ENCODE measurements at places on chromosomes 3 and 15.

DNA sequence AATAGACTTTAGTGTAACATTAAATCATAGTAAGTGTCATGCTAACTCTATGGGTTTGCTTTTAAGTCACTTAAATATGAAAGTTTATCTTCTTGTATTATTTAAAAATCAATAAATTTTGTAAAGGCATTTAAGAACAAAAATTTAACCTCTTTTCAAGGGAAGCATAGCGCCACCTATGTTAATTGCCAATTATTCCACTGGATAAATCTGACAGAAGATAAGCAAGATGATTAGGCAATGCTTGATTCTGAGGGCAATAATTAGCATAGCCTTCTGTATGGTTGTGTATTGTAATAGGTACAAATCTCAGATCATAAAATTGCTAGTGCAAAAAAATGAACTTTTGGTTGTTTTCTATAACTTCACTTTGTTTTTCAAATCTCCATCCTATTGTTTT lies 560.1 kb downstream of the GRM7 start:
- no peak for DNase-seq

DNA sequence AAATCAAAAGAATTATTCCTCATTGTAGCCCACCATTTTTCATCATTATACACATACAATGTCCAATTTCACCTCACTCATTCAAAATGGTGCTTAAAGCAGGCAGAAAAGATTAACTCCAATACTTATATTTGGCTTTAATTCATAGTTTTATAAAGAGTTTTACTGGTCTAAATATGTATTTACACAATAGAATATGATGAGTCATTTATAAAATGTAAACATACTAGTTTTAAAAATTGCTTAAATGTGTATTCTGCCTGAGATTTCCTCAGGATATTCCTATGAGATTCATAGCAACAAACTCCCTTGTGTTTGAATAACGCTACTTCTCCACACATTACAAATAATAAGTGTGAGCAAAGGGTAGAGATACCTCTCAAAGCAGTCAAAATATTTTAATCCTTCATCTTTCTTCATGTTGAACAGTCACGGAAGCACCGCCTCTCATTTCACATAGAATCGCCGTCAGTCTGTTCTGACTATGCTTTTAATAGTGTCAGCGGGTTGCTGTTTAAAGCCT lies 75.7 kb upstream of the GBE1 start:
- DNase-seq: no peak

DNA sequence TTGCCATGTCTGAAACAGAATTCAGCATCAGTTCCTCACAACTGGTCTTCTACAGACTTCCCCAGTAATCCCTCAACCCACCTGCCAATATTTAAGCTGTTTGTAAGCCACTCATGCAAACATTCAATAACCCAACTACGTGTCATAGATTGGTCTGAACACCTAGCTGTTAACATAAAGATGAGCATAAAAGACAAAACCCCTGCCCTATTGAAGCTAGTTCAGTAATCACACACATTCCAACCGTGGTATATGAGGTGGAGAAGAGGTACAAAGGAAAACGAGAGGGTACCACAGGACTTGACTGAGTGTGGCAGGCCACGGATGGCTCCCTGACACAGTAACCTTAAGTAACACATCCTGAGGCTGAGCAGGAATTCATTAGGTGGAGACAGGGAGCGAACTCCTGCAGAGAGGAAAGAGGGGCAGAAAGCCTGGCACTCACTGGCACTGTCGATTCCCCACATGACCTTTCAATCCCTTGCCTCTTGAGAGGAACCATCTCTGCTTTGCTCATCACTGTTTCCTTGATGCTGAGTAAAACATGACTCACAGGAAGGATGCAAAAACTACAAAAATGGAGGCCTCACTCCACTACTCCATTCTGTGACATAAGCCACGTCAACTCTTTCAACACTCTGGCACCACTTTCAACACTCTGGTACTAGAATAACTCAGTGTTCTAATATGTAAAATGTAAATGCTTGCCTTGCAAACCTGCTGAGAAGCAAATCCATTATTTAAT lies 31.3 kb downstream of the RPN1 start:
- DNase-seq: no peak

DNA sequence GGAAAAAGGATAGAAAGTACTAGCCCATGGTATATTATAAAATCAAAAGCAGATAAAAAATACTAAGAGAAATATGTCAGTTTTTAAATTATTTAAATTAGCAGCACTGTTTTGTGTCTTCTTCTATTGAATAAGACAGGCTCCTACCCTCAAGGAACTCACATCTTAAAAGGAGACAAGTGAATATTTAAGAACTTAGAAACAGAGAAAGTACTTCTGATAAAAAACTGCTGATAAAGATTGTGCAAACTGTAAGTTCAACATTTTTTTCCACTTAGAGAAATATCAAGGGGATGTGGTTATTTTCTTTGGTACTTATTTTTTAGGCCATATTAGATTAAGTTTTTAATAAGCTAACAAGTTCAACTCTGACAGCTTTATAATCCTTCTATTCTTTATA lies 3.0 kb upstream of the ANKRD28 start:
- no peak for DNase-seq

DNA sequence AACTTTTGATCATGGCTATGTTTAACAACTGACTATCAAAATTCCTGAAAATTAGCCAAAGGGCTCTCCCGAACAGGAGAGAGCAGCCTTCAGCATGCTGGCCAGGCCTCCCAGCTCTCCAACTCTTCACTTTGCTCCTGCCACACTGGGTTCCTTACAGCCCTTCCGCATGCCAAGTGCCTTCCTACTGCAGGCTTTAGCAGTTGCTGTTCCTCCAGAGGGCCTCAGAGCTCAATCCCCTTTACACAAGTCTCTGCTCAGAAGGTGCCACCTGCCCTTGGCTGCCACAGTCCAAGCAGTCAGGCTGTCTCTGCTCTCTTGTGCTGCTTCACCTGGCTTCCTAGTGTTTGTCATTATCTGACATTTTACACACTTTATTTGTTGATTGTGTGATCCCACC lies 553.1 kb upstream of the PPP2R3A start:
- DNase-seq: no peak

DNA sequence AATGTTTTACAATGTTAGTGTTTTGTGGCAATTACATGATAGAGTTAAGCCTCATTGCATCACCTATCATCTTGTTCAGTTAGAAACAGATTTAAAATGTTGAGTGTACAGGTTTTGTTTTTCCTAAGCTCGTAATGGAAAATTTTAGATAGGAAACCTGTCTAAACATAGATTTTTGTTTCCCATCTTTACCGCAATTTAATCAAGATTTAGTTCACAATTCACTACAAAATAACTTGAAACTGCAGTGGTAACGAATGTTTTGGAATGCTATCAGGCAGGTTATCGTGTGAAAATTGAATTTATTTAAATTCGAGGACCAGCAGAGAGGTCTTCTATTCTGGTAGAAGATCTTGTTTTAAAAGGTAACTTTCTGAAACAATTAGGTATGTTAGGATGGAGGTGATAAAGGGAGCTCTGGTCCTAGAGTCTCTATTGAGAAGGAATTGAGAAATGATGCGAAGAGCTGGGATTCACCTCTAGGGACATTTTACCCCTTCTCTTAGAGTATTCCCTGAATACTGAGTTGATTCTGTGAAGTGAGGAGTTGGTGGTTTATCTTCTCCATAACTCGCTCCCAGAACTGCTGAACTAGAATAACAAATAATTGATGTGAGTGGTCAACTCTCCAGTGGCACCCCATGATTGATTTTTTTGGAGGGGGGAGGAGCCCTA lies 1.4 kb downstream of the DOCK3 start:
- no peak for DNase-seq

- no peak for DNase-seq
Measured at GRCh38 chr3:7709376-7710082, 792.1 kb upstream of the LMCD1 start.
